ENCODE measurements at places on chromosomes 5 and 9. TPM values are rescaled to one million over a fixed set of nuclear protein-coding genes. Genes with fewer than 3 reads are reported as not detected.

The CER1 gene
- total RNA-seq, result not detected

The SGTB gene
- total RNA-seq, result 6.3 TPM

The GLRA1 gene
- not detected for total RNA-seq

The NKD2 gene
- total RNA-seq, result 19.9 TPM

The PCDHGB4 gene
- total RNA-seq, result 0.79 TPM

The DMGDH gene
- total RNA-seq, result 0.58 TPM
